ENCODE measurements at places on chromosomes 4 and X.

DNA sequence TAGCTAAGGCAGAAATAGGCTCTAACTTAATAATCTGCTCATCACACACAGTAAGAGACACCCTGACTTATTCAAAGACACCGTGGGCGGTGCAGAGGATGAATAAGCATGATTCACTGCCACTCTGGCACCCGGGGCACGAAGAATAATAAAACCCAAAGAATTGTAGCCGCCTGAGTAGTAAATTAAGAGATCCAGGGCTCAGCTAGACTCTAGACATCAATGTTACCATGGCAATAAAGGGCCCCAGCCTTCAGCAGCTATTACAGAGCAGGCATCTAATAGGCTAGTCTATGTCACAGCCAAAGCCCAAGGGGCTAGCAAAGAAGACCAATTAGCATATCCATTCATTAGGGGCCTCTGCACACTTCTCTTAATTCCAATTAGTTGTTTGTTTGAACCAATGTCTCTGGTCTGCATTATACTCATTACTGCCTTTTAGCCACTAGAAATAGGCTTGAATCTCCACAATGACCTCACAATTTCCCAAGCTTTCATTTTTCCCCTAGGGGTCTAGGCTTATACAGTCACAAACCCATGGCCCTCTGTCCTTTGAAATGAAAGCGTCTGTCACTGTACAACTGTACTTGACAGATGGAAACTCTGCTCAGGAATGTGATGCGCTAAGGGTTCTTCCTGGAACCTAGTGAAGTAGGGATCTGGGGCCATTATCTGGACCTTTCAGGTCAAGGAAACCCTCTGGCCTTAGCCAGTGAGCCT, 3.0 kb upstream of the ATP1B4 start:
- peak; percentile 35 for DNase-seq

GRCh38 chr4:121182296-121182695, 18.2 kb upstream of the TNIP3 start:
- peak; percentile 19 for DNase-seq

- DNase-seq: no peak
Observed at GRCh38 chrX:10199212-10199611, 42.4 kb downstream of the CLCN4 start.

DNA sequence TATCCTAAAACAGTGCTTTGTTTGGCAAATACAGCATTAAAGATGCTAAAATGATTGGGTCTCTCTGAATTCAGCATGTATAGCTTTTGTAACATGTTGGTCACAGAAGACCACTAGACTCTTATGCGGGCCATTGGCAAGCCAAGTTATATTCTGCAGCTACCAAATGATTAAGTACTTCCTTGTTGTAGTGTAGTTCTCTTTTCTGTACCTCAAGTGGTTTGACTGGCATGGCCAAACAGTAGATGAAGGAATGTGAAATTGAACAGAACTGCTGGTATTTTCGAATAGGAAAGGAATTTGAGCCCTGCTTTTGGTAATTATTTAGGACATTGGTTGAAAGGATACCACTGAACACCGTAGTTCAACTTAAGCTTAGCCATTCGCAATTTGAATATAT, 193.9 kb upstream of the GPC4 start:
- DNase-seq: no peak

DNA sequence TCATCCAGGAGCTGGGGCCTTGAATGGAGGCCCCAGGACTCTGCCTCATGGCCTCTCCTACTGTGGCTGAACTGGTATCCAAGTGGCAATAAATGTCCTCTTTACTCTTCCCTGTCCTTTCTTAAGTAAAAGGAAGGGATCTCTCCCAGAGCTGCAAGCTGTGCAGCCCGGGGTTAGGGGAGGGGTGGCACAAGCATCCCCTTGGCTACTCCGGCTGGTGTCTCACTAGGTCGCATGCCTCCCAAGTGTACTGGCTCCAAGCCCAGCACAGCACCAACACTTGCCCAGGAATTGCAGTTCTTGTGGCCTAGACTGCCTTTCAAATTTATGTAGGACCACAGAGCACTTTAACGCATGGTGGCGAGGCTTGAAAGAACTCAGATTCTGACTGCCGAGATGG, 44.7 kb upstream of the MED14 start:
- DNase-seq: no peak

GRCh38 chr4:31575504-31575903, 855.3 kb downstream of the PCDH7 start:
- no peak for DNase-seq

GRCh38 chrX:122666601-122667000, 517.5 kb upstream of the GRIA3 start:
- no peak for DNase-seq

DNA sequence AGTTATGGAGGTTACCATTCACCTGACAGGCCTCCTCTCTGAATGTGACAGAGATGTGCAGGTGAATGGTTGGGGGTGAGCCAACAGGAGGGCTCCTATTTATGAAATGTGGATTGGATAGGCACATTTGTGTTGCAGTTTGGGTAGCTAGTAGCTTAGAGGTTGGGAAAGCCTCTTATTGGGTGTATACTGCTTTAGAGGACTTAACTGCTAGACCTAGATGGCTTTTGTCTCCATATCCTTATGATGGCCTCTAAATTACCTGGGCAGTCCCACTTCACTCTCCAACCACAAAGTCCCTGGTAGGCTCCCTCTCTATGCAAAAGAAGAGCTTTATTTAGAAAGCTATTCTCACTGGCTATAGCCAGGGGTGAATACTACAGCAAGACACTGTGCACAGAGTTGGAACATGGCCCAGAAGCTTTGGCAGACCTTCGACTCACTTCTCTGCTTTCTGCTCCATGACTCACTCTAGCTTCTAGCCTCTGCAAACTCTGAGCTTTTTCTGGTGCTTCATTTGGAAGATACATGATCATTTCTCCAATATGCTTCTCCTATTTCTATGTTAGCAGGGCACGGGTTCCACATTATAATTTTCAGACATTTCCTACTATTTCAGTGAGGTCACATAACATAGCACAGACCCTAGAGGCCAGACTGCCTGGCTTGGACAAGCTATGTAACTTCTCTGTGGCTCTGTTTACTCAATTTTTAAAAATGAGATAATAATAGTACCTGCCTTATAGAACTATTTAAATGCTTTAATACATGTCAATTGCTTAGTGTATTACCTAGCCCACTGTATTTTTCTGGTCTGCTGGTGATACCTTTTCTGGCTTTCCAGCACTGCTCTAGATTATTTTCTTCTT, 6.0 kb upstream of the VGLL1 start:
- DNase-seq: no peak

DNA sequence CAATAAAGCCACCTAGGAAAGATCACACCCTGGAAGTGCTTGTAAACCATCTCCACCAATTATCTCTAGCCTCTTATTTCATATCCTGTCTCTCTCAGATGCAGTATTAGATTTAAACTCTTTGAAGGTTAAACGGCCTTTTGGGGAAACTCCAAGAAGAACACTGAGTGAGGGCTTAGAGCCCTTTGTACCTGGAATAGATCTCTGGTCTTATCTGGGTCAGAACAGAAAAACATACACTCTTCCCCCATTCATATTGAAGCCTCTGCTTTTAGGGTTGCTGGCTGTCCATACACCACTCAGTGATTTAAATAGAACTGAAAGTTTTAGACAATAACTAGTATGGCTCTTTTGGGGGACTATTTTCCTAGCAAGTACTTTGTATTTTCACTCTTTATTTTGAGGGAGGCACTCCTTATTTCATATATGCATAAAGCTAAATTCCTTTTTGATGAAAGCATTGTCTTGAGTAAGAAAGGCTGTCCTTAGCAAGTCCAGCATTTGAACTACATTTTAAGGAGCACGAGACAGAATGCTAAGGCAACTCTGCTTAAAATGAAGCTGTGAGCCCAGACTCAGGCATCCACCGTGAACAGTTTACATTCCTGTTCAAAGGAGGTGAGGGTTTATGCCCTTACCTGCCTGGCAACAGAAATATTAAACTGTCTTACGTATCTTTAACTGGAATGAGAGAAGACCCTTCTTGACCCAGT, 17.4 kb downstream of the YY2 start:
- no peak for DNase-seq

DNA sequence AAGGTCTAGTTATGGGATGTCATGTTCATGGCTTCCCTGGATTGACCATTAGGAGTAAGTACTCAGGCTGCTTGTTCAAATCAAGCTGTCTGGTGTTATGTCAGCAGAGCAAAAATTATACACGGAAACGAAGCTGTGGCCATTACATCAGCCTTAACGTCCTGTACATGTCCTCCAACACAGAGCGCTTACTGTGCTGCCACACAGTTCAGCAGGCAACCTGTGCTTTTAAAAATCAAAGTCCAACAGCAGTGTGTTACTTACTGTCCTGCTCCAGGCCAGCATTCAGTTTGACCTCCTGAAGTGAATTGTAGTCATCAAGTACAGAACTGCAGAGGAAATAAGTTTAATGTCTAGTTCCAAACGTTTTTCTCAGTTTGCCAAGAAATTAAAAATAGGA, 46.0 kb downstream of the KLHL34 start:
- no peak for DNase-seq
